ENCODE measurements at places on chromosomes 1 and 21.

- no peak for DNase-seq
Measured at GRCh38 chr21:15135867-15136629, 71.2 kb upstream of the NRIP1 start.

DNA sequence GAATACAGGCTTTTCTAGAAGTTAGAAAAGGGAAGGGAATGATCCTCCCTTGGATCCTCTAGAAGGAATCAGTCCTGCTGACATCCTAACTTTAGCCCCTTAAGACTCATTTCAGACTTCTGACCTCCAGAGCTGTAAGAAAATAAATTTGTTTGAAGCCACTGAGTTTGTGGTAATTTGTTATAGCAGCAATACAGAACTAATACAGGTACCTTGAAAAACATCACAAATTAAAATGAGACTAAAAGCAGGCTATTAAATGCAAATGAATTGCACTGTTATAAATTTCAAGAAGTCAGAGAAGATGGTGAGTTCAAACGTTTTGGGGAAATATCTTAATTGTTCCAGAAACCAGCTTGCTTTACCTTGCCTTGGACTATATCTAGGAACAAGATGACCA is 6.3 kb downstream of the LCA5L start:
- DNase-seq = no peak

GRCh38 chr1:39632682-39633417 is 6.6 kb downstream of the HEYL start:
- DNase-seq = no peak

- no peak for DNase-seq
Measured at GRCh38 chr1:48790397-48790796, 13.7 kb upstream of the BEND5 start.

DNA sequence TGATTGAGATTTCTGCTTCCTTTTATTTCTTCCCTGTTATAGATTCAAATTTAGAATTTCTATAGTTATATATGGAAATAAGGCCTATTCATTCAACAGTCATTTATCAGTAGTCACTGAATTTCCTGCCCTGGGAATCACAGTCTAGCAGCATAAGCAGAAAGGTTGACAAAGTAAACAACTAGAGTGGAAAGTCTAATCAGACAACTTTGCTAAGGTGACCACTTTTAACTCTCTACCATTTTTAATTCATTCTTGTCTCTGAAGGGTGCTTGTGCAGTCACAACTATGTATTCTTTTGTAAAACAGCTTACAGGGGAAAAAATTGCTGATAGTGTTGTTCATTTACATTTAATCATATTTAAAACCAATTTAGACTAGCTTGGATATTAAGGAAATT is 66.1 kb upstream of the PLA2G4A start:
- no peak for DNase-seq

- no peak for DNase-seq
Measured at GRCh38 chr1:31657972-31658510, 13.4 kb upstream of the PEF1 start.

DNA sequence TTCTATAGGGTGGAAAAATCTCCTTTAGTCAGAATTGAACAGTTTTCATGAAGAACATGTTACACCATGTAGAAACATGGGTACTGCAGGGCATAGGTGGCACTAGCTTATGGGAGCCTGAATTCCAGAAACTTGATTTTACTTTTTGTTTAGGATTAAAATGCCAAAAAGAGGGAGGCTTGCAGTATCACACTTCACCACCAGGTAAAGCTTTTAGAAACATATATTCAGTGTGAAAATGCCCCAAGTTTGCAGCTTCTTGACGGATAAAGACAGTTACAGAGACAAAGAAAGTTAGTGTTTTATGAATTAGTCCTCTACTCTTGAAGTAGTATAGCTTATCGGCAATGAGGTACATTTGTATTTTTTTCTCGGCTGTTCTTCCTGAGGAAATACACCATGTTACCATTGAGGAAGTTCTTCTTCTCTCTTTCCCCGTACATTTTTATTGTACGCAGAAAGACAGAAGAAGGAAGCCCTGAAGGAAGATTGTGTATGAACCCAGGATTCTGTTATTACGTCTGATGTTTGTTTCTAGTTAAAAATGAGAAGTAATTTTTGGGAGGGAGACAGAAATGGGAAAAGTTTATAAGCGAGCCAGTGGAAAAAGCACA is 66.1 kb downstream of the PBX1 start:
- DNase-seq = no peak

DNA sequence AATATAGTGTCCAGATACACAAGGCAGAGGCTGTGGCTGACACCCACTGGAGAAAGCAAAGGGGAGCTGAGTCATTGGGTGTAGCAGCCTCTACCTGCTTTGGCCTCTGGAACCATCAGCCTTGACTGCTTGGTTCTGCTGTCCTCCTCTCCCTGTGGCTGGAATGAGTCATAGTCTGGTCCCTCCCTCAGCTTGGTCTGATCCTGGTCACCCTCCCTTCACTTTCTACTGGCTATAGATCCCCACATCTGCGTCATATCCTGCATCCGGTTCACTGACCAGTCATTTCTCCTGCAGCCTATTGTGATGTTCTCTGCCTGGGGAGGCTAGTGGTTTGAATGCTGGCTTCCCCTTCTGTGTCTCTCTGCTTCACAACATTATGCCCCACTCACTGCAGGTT is 372.8 kb upstream of the DAB1 start:
- DNase-seq = no peak

DNA sequence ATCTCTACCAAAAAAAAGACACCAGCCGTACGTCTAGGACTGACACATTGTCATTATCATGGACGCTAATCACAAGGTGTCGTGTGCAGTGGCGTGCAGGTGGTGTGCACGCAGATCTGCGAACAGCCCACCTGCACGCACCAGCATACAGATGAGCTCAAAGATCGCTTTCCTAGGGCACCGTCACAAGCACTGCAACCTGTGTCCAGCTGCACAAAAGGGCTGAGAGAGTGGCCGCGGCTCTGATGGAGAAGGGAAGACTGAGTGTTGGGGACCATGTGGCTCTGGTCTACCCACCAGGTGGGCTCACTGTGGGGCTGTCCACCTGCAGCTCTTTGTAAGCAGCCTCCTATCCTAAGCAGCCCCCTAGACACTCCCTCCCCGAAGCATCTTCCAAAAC is 50.9 kb downstream of the S100B start:
- no peak for DNase-seq

DNA sequence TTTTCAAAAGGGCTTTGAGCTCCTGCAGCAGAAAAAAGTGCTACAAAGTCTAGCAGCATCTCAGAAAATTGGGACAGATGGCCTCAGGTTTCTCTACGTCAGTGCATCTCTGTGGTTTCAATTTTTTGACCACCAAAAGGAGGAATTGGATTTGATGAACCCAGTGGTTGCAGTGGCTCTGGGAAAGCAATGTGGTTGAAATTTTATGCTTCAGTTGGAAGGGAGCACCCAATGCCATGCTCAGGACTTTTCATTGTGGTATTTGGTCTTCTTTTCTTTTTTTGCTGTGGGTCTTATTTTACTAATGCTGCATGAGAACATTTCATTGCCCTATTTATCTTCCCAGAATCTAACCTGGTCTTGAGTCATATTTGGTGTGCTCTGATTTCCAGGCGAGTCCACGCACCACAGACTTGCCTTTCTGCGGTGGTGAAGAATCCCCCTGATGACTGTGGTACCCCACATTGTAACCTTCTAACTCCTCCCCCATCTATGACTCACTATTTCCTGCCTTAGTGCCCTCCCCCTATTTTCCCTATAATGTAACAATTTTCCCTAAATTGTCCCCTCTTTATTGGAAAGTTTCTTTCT is 56.7 kb downstream of the S1PR1 start:
- DNase-seq = no peak
